A549 treated with CORT108297 at 1 μM for 4 hours (cell line): ENCODE measurements at places on chromosomes 4 and X. TPM values are rescaled to one million over a fixed set of nuclear protein-coding genes. Genes with fewer than 3 reads are reported as not detected.

Gene TBX22
- total RNA-seq: not detected in 5 replicates

Gene MAGED4
- total RNA-seq: 6.3 to 9.9 TPM (median 8.3 TPM) in 5 replicates

Gene SMIM31
- total RNA-seq: 0.02 to 0.21 TPM (median 0.09 TPM) in 5 replicates

Gene AASDH
- total RNA-seq: 2.3 to 3.9 TPM (median 3.6 TPM) in 5 replicates

Gene NUDT10
- total RNA-seq: 0.42 to 0.64 TPM (median 0.46 TPM) in 5 replicates

Gene CT47B1
- total RNA-seq: 0.07 TPM in 1 of 5 replicates, not detected in the others

Gene DSPP
- total RNA-seq: not detected in 5 replicates

Gene ARHGEF6
- total RNA-seq: 0.13 to 0.23 TPM (median 0.16 TPM) in 5 replicates

Gene PGRMC2
- 74.6 to 121 TPM (median 87.0 TPM) in 5 replicates for total RNA-seq

Gene GPC4
- total RNA-seq: 0.02 to 0.06 TPM (median 0.02 TPM) in 3 of 5 replicates, not detected in the others

Gene NAA11
- not detected in 5 replicates for total RNA-seq

Gene CCDC149
- total RNA-seq: 1.4 to 2.3 TPM (median 1.7 TPM) in 5 replicates
